ENCODE measurements at places on chromosomes 11 and 22. TPM values are rescaled to one million over a fixed set of nuclear protein-coding genes. Genes with fewer than 3 reads are reported as not detected.

The OR56A5 gene
- total RNA-seq, result not detected

The HOATZ gene
- total RNA-seq, result not detected

The PATE2 gene
- total RNA-seq, result not detected

The TRPT1 gene
- 28.2 TPM for total RNA-seq

The OR51E1 gene
- total RNA-seq, result not detected

The IGLL1 gene
- total RNA-seq, result not detected

The ARHGAP8 gene
- total RNA-seq, result 0.44 TPM

The PHF21A gene
- total RNA-seq, result 47.7 TPM

The CRYBA4 gene
- 0.27 TPM for total RNA-seq

The B3GAT1 gene
- 1.9 TPM for total RNA-seq

The SEPTIN3 gene
- 7.2 TPM for total RNA-seq

The GGTLC3 gene
- total RNA-seq, result not detected

The SLC22A25 gene
- not detected for total RNA-seq

The HNRNPUL2 gene
- total RNA-seq, result 64.3 TPM

The SLC5A1 gene
- total RNA-seq, result not detected

The CYP2D6 gene
- total RNA-seq, result 7.0 TPM

The FGF4 gene
- not detected for total RNA-seq

The SCN3B gene
- total RNA-seq, result not detected

The CNTF gene
- 3.1 TPM for total RNA-seq

The JHY gene
- 2.9 TPM for total RNA-seq

The NNMT gene
- total RNA-seq, result not detected

The APOL3 gene
- 221 TPM for total RNA-seq

The NAV2 gene
- 0.12 TPM for total RNA-seq

The TUG1 gene
- total RNA-seq, result 79.4 TPM

The ZBTB16 gene
- 4.8 TPM for total RNA-seq

The SLC22A24 gene
- not detected for total RNA-seq

The TLCD5 gene
- total RNA-seq, result 1.0 TPM

The TRIM29 gene
- total RNA-seq, result not detected

The TYR gene
- not detected for total RNA-seq

All from T-helper 1 cell treated with Interleukin-12 subunit alpha and Interleukin-12 subunit beta and Interleukin-4 antibody, amounts not matched to agents 30 ng/mL and 1 ng/mL, for 36 hours (primary cell).